HepG2 (cell line): ENCODE measurements at places on chromosomes 7 and 10.

GRCh38 chr10:48400850-48401220 lies 94.4 kb downstream of the MAPK8 start:
- DNase-seq = no peak

DNA sequence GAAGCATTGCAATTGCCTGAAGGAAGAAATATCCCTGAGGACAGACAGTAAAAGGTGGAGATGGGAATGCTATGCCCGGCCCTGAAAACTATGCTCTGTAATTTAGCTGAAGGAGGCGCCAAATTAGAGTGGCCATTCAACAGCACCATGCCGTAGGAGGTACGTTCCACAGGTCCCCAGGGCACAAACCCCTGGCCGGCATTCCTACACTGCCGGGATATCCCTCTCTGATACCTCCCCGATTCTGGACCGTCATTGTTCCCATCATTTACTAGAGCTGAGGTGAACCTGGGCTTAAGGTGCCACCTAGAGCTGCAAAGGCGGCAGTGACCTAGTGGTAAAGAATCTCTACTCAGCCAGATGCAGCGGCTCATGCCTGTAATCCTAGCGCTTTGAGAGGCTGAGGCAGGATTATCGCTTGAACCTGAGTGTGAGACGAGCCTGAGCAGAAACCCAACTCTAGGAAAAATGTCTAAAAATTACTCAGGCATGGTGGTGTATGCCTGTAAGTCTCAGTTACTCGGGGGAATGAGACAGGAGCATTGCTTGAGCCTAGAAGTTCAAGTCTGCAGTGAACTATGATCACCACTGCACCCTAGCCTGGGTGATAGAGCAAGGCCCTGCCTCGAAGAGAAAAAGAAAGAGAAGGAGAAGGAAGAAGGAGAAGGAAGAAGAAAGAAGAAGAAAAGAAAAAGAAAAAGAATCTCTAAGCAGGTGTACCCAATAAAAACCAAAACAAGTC lies 53.0 kb upstream of the TNKS2 start:
- peak; percentile 50 for DNase-seq

- no peak for DNase-seq
Observed at GRCh38 chr10:13842117-13842516, 255.4 kb downstream of the PRPF18 start.

- no peak for DNase-seq
Observed at GRCh38 chr10:19290770-19291169, 242.2 kb downstream of the MALRD1 start.

GRCh38 chr7:117478836-117479224 lies 995 bp upstream of the CFTR start:
- no peak for DNase-seq

DNA sequence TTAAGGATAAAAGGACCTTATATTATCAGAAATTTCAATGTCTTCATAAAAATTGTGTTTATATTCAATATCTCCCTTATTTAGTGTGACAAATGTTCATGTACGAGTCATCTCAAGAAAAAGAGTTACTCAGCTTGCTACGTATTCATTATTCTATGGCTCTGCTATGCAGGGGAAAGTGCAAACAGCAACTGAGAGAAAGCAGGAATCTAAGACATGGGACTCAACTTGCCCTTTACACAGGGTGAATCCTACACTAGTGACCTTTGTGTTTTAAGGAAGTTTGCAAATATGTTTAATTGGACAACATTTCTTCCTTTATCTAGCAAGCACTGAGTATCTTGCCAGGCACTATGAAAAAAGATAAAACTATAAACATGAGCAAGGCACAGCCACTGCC lies 104.7 kb downstream of the NPSR1 start:
- no peak for DNase-seq

DNA sequence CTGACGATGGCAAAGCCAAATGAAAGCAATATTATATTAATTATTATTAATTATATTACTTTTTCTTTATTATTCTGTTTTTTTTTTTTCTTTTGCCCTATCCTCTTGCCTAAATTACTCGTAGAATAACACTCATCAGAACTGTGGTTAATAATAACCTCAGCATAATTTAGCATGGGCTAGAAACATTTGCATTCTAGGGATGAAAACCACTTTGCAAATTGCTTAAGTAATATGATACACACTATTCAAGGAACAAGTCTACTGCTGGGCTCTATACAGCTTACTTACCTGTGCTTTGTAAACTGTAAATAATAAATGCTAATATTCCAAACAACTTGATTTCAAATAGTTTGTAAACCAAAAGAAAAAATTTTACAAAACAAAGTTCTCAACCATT lies 375.8 kb downstream of the HGF start:
- DNase-seq = no peak

DNA sequence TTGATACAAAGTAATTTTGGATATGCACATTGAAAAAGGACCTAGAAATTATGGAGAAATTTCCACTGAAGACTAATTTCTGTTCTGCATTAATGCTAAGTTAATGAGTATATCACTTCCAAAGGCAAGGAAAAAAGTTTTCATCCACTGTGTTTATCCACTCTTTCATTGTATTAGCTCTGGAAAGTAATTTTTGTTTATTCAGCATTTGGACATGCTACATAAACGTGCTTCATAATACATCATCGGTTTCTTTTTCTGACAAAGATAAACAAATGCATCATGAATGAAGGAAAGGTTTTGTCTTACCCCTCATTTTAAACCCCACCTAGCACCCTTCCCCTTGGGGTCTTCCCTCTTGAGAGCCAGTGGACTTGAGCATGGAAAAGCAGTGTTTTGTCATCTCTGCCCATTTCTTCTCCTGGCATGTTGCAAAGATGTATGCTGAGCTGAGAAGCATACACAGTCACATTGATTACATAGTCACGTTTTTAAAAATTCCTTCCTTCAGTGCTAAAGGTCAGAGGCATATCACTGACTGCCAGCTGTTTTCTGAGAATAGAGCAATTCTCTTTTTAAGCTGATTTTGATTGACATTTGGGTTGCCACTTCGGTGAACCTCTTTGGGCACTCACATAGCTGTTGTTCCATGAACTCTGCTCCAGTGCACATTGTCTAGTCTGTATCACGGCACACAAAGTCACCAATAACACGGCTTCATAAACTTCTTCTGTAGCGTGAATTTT lies 65.9 kb upstream of the C7orf33 start:
- no peak for DNase-seq

GRCh38 chr7:13179011-13179582 lies 491.7 kb downstream of the ARL4A start:
- DNase-seq = peak; percentile 30

- DNase-seq = no peak
Observed at GRCh38 chr7:141045842-141046620, 27.8 kb upstream of the TMEM178B start.
